ENCODE measurements at places on chromosomes 1 and 21.
A peak's percentile ranks its signal among the peaks of the same experiment; 100 is the strongest.

DNA sequence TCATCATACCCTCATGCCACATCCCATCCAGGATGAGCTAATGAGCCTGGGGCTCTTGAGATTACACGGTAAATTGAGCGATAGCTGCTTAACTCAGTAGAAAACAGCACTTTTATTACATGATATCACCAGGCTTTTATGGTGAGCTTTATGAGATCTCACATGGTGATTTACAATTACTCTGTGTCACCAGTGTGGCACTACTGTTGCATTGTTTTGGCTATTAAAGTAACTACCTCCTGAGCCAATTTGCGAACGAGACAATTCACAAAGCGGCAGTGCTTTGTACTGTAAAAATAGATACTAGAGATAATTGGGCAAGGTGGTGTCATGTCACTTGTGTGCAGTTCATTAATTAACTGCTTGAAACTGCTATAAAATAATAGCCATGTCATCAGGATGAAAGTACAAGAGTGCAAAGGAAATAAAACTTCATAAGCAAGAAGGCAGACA, 767.7 kb upstream of the ADGRL2 start:
- no peak for DNase-seq

DNA sequence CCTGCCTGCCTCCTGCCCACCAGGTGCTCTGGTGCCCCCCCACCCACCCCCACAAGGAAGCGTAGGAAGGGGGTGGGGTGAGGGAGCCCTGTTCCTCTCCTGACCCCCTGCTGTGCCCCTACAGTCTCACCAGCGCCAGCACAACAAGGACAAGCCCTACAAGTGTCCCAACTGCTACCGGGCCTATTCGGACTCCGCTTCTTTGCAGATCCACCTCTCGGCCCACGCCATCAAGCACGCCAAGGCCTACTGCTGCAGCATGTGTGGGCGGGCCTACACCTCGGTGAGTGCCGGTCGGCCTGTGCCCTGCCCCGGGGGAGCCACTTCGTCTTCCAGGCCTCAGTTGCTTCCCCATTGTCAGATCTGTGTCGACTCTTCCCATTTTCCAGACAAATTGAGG, 25.9 kb downstream of the A3GALT2 start:
- DNase-seq, result no peak

DNA sequence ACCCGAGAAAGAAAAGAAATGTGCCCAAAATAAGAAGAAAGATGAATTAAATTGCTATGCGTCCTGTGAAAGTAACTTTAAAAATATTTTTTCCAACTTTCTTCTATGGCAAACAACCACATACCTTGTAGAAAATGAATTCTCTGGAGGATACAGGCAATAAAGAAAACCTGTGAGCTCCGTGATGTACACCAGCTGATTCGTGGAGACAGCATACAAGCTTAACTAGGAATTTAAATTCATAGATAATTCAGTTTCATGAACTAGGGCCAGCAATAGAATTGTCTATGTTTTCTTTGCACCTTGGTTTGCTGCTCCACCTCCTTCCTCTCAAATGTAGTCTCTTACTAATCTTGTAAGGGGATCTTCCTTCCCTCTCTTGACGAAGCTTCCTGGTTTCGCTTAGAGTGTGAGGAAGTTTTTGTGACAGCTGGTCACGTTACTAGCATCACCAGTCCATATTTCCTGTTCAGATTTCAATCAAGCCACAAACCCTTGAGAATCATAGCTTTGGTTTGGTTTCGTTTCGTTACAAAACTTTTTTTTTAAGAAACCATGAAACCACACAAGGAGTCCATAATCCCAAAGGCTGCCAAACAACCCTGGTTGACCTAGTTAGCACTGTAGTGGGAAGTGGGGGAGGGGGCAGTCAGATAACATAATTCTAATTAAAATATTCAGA, 35.8 kb downstream of the GREM2 start:
- DNase-seq, result peak; percentile 21

GRCh38 chr21:29888437-29888836, 51.4 kb downstream of the GRIK1 start:
- no peak for DNase-seq

DNA sequence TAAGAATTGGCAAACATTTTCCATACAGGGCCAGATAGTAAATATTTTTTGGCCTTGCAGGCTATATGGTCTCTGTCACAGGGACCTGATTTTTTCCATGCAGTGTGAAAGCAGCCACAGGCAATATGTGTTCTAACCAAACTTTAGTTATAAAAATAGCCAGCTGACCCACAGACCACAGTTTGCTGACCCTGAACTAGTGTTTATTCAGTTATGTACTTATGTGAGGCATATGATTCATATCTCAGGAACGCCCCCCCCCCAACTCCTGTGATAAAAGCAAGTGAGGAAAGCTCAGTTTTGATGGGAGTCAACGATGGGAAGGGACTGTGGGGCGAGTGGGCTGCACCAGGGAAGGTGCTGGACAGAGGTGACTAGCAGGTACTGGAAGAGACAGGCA, 80.1 kb downstream of the HMGB4 start:
- DNase-seq, result no peak

Data from brain pericyte (primary cell).